AG04449 (cell line): ENCODE measurements at places on chromosomes 1 and 21.

DNA sequence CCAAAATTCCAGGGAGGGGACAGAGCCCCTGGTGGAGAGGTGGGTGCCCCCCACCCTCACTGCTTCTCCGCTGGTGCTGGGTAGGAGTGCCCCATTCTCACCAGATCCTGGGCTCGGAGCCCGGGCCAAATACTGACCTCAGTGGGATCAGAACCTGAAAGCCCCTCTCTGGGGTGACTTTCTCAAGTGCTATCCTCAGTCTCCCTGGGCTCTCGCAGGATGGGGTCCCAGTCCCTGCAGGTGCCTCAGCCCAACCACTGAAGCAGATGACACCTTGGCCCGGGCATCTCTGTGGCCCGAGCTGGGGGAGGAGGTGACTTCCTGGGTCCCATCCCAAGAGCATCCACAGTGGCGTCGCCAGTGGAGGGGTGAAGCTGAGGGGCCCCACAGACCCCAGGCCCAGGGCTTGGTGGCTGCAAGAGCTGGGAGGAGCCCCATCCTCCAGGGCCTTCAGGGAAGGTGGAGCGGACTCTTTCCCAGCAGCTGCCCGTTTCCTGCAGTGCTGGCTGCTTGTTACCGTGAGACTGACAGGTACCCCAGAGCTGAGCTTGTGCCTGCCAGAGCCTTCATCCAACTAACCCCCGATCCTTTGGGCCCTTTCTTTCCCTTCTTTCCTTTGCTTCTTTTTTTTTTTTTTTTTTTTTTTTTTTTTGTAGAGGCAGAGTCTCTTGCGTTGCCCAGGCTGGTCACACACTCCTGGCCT, 3.9 kb upstream of the FNDC10 start:
- no peak for DNase-seq

DNA sequence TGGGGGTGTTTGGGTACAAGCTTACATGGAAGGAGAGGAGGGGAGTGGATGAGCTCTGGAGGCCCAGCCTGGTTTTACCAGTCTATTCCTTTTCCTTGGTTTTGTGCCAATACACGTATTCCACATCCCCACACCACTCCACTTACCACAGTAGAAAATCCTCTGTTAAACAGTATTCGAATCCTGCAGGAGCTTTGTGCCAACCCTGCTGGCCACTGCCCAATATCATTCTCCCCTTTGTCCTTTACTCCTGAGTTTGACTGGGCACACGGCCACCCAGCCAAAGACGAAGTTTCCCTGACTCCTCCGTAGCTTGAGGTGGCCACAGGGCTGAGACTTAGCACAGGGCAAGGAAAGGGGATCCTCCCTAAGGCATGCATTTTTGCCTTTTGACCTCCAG, 61.6 kb downstream of the TMCO4 start:
- DNase-seq, result no peak

GRCh38 chr1:12372180-12372579, 142.3 kb downstream of the VPS13D start:
- no peak for DNase-seq

DNA sequence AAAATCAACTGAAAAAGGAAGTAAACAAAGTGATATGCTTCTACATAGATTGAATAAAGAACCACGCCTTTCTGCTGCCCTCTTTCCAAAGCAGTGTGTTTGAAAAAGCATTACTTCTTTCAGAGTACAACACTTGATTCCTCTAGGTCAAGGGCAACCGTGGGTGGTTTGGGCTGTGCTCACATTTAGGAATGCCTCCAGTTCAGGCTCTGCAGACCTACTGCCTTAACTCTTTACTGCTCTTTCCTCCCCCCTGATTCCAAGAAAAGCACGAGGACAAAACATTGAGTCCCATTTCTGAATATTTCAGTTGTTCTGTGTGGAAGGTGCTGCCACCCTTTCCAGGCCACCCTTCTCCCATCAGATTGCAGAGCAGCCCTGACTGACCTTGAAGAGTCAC, 45.2 kb downstream of the ADAMTS1 start:
- no peak for DNase-seq

- DNase-seq, result peak; percentile 37
These were observed 17.2 kb downstream of the HENMT1 start for GRCh38 chr1:108643492-108644335.

- no peak for DNase-seq
These were observed 574.2 kb downstream of the NUF2 start for GRCh38 chr1:163896001-163896400.

DNA sequence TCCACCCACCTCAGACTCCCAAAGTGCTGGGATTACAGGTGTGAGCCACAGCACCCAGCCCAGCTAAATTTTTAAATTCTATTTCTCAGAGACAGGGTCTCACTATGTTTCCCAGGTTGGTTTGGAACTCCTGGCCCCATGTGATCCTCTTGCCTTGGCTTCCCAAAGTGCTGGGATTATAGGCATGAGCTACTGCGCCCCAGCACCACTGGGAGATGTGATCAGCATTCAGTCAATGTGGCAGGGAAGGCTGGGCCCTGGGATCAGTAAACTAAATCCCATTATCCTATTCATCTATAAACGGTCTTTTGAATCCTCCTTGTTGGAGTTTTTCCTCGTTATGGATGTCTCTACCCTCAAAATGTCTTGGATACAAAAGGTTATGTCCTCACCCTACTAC, 113.5 kb downstream of the PGBD5 start:
- DNase-seq, result no peak

GRCh38 chr1:205739348-205740160, 10.4 kb downstream of the NUCKS1 start:
- DNase-seq, result peak; percentile 62

DNA sequence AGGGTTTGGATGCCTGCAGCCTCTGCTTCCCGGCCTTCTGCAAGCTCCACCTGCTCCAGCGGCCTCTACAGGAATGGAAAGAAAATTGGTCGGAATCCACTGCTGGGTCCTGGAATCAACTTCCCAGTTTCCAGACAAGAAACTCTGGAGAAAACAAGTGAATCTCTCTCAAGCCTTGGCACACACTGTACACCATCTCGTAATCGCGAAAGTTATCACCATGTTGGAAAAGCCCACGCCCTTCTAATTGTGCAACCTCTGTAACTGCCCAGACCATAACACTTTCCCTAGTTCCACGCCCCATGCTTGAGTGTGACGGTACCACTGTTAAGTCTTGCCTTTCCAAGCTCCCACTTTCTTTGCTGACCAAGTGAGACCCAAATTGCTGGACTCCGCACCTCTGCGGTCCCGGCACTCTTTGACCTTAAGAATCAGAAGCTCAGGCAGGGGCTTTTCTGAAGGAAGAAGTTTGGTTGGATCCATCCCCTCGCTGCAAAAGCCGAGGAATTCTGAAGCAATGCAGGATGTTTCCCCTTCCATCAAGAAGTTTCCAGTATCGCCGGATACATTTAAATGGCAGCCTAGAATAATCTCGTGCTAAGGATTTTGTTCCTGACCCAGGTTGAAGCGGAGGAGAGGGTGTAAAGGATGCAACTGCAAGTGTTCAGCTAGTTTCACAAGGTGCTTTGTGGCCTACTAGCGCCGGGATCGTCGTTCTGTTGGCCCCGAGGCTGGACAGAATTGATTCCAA, 6.2 kb downstream of the NR5A2 start:
- DNase-seq, result no peak

DNA sequence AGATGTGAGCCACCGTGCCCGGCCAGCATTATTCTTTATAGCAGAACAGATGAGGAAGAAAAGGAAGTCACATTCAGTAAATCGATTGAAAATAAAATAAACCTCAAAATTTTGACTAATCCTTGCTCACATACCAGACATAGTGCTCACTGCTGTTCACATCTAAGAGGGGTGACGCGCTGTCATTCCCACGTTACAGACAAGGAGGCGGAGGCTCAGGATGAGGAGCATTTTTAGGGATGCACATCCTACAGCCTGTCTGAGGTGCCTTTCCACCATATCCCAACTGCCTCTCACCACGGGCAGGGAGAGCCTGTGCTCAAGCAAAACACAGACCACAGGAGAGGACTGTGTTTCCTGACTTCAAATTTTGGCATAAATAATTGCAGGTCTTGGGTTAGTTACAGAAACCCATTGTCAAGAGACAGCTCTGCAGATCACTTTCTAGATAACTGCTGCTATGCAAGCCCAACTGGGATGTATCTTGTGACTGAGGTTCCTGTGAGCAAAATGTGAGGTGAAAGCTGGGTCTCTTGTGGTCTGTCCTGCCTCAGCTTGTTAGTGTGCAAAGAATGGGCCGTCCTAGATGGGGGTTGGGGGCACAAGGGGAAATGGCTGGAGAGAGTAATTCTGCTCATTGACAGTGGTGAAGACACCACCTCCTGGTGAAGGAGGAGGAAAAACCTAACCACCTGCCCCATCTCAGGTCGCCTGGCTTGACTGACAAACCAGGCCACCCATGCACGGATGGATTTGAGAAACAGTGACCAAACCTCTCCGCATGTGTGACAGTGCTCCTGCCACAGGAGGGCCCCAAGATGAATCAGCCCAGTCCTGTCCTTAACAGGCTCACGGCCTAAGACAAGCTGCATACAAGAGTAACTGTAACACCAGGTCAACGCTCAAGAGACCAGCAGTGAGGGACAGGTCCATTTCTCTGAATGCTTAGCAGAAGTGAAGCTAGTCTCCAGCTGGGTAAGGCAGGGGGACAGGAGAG, 8.2 kb downstream of the TNN start:
- DNase-seq, result peak; percentile 7

- no peak for DNase-seq
These were observed 131.3 kb downstream of the CACHD1 start for GRCh38 chr1:64601207-64601606.

DNA sequence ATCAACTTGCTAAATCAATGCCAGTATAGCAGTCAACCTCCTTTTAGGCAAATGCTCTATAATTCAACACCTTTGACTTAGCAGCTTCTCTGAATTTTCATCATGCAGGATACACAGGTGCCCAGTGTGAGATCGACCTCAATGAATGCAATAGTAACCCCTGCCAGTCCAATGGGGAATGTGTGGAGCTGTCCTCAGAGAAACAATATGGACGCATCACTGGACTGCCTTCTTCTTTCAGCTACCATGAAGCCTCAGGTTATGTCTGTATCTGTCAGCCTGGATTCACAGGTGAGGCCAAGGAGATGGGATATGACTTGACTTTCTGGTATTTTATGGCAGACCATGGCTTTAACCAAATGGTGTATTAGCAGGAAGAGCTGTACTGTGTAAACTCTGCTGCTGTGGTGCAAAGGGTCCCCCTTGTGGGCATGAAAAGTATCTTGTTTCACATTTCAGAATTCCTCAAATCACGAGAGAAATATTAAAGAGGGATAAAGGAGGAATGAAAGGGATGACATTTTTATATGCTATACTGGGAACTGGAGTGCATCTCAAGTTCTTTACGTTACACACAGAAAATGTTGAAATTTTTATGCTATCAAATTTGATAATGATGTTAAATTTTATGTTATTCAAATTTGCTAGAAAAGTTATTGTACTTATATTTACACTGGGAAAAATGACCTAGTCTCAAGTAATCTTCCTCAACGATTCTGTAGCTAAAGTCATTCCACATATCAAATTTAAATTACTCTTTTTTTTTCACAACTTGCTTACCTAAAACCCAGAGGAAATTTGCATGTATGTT, 88.9 kb downstream of the CRB1 start:
- DNase-seq, result no peak

- no peak for DNase-seq
These were observed 13.3 kb downstream of the CHD5 start for GRCh38 chr1:6166655-6167390.

DNA sequence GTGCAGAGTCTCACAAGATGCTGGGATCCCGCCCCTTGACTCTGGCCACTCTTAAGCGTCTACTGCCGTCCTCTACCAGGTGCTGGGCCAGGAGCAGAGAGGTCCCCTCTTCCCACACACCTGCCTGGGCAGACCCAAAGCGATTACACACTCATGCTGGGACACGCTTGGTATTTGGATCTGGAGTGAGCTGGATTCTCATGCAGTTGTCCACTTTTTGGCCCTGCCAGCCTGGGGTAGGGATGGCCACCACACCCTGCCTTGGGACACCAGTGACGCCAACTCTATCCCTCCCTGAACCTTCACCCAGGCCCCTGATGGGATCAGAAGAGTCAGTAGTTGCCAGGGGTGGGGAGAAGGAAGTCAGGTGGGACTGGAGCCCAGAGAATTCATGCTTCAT, 28.6 kb downstream of the ITPKB start:
- DNase-seq, result no peak

DNA sequence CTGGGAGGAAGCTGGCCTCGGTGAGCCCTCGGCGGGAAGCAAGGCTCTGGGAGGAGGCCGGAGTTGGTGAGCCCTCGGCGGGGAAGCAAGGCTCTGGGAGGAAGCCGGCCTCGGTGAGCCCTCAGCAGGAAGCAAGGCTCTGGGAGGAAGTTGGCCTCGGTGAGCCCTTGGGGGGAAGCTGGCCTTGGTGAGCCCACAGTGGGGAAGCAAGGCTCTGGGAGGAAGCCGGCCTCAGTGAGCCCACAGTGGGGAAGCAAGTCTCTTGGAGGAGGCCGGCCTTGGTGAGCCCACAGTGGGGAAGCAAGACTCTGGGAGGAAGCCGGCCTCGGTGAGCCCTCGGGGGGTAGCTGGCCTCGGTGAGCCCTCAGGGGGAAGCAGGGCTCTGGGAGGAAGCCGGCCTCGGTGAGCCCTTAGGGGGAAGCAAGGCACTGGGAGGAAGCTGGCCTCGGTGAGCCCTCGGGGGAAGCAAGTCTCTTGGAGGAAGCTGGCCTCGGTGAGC, 36.0 kb downstream of the KRTAP10-1 start:
- no peak for DNase-seq

DNA sequence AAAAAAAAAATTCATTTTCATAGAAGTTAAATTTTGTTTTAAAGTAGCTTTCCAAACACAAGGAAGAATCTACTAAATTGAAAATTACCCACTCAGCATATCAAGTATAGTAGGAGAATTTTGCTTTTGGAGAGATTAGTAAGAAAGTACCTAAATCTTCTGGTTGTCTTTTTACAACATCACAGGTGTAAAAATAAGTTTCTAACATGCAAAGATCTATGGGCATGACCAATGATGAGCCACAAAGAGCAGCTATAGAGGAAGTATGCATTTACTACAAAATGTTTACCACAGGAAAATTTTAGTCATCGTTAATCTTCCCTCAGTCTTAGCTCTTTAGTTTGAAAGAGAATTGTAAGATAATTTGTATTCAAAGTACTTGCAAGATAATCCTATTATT, 28.1 kb downstream of the ANGPTL3 start:
- no peak for DNase-seq

GRCh38 chr1:73778471-73778870, 419.5 kb downstream of the LRRIQ3 start:
- DNase-seq, result no peak

- DNase-seq, result no peak
These were observed 3.4 kb upstream of the SLFNL1 start for GRCh38 chr1:41024953-41025352.
